ENCODE measurements at places on chromosomes 11 and 22.

DNA sequence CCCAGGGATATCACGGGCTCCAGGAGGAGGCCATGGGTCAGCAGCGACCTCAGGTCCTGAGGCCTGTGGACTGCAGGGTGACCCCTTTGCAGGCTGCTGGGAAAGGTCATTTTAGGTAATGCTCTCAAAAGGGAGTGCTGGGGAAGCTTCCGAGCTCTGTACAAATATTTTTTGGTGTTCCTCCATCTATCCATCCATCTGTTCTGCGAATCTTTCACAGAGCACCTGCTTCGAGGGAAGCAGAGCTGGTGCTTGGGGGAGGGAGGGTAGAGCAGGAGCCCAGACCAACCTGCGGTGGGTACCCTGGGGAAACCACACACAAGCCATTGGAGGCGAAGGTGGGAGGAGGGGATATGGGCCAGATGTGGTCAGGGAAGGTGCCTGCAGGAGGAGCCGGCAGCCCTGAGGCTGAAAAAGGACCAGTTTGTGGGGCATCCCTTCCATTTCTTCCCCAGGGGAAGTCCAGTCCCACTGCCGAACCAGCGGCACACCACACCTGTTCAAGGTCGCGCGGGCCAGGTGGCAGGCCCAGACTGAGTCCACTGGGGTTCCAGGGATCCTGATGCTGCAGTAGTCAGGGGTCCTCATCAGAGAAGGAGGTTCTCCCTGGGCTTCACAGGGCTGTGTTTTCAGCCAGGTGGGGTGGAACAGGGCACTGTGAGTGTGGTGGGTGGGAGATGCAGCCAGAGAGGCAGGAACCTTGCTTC, 13.1 kb downstream of the GNAZ start:
- DNase-seq, result peak; percentile 58

- DNase-seq, result no peak
Measured at GRCh38 chr11:76313271-76313670, 67.7 kb downstream of the THAP12 start.

GRCh38 chr22:39563571-39564428, 6.8 kb upstream of the CACNA1I start:
- DNase-seq, result no peak

DNA sequence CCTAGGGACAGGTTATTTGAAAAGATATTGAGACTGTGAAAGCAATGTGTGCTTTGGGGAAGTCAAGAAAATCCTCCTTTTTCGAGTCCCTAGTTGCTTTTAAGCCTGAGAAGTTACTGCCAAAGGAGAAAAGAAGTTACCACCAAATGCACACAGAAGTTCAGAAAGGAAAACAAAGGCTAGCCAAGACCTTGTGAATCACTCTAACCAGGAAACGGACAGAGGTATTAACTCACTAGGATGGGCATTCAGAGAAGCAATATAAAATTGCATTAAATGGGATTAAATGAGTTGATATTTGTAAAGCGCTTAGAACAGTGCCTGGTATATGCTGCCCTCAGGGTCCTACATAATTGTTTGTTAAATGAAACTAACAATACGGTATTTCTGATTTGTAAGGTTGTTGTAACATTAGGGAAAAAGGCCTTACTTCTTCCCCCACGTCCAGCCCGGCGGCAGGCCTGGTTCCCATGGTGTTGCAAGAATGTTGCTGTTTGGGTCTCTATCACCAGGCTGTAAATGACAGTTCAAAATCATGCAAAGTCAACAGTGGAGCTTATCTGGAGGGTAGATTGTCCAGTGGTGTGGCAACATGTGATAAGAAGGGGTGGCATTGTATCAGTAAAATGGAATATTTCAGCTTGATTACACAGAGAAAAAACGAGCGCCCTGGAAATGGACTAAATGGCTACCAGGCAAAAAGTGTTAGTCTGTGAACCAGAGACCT, 7.1 kb downstream of the TMA7B start:
- no peak for DNase-seq

DNA sequence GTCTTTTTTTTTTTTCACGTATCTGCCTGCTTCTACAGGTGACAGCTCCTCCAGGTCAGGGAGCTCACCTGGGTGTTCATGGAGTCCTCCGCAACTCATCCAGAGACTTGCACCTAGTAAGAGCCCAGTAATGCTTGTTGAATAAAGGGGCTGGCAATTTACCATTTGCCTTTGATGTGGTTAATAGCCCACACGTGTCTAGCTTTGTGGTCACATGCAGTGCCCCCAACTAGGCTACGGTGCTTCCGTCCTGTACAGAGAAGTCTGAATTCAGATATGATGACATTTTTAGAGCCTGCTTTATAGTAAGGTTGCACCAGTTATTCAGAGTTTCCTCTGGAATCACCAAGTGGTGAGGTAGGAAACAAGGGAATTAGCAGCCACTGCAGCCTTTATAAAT, 199.4 kb upstream of the MTMR2 start:
- DNase-seq, result no peak

DNA sequence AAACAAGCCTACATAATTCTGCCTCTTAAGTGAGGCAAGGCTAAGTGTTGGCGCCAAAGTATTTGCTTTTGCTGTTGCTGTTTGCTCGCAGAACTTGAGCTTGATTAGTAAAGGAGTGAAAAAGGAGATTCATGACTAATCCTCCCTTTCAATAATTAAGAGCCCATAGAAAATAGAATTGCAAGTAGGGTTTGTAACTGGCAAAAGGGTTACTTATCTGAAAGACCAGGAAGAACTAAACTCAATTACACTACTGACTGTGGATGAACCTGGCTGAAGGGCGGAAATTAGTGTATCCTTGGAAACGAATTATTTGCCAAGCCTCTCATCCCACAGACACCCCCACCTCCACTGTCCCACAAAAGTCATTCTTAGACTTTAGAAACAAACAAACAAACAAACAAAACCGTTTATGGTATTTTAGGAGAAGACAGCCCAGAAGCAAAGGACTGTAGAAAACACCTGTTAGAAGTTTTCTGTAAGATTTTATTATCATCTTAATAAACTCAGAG, 411 bp upstream of the EXPH5 start:
- DNase-seq, result no peak

GRCh38 chr22:46390652-46391301, 55.3 kb downstream of the TRMU start:
- peak; percentile 39 for DNase-seq

DNA sequence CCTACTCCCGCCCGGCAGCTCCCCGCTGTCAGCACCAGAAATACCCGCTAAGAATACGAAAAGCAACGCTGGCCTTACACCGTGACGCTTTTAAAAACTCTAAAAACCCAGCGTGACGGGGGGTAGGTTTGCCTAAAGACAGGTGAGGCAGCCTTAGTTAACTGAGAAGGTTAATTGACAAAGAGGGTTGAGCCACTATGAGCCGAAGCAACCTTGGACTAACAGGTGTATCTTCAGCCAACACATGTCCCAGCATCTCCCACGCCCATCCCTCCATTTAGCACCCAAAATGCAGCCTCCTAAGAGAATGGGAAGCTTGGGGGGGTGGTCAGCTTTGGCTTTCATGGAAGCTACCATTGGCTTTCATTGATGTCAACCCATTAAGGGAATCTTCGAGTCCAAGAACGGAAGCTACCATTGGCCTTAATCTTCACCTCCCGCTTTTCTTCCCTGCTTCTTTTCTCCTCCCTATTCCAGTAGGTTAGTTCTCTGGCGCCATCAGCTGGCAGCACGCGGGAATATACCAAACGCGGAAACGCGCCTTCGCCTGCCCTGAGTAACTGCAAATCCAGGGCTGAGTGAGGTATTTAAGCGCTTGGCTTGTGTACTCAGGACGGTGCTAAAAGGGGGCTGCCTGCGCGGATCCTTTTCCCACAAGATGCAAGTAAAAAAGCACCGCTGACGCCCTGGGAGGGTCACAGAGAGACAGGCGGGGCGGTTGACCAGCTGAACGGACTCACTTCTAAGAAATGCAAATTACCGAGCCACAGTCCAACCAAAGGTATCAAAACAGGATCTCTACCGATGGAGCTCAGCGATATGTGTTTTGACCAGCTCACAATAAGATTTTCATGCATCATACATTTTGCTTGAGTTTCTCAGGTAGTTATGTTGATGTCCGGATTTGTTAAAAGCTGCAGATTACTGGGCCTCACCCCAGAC, 38.5 kb upstream of the GLYATL1 start:
- peak; percentile 59 for DNase-seq

GRCh38 chr22:30371981-30372380, 15.2 kb downstream of the CCDC157 start:
- no peak for DNase-seq

DNA sequence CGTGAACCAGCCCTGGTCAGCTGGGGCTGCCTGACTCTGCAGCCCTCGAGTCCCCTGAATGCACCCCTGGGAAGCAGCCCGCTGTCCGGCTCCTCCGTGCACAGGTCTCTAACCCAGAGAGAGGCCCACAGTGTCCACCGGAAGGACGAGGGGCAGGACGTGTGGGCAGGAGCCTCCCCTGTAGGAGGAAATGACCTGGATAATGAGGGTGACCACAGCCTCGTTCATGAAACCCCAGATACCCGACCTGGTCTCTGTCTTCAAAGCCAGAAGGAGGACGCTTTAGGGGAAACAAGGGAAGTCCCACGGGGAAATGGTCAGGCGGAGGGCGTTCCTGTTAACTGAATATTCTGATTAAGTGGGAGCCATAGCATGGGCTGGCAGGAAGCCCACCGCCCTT, 23.3 kb downstream of the LIF start:
- no peak for DNase-seq

- peak; percentile 36 for DNase-seq
Measured at GRCh38 chr11:94676814-94677213, 91.3 kb upstream of the AMOTL1 start.

DNA sequence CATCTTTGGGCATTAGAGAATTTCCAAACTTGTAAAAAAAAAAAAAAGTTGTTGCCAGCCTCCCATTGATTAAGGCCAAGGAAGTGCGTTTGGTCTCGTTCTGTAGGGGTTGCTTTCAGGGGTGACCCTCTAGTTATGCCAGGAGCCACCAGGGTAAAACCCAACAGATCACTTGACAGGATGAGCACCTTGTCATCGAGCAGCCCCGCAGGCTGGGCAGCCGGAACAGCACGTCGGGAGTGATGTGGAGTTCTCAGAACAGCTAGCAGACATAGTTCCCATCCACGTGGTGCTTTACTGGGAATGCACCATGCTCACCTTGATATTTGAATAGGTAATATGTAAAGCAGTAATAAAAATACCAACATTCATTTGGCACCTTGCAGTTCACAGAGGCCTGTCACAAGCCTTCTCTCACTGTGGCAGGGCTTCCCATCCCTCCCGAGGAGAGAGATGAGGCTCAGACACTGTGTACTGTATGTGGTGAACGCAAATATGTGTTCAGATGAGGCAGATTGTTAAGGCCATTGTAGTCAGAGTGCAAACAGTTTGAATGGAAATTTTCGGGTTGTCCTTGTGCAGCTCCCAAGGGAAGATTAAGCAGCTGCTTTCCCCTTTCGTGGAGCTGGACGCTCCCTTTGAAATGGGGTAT, 70.9 kb upstream of the SORL1-AS1 start:
- DNase-seq, result no peak

- DNase-seq, result peak; percentile 31
Measured at GRCh38 chr11:109040303-109040702, 375.4 kb downstream of the DDX10 start.

GRCh38 chr22:31378123-31378522, 21.3 kb upstream of the DRG1 start:
- no peak for DNase-seq

DNA sequence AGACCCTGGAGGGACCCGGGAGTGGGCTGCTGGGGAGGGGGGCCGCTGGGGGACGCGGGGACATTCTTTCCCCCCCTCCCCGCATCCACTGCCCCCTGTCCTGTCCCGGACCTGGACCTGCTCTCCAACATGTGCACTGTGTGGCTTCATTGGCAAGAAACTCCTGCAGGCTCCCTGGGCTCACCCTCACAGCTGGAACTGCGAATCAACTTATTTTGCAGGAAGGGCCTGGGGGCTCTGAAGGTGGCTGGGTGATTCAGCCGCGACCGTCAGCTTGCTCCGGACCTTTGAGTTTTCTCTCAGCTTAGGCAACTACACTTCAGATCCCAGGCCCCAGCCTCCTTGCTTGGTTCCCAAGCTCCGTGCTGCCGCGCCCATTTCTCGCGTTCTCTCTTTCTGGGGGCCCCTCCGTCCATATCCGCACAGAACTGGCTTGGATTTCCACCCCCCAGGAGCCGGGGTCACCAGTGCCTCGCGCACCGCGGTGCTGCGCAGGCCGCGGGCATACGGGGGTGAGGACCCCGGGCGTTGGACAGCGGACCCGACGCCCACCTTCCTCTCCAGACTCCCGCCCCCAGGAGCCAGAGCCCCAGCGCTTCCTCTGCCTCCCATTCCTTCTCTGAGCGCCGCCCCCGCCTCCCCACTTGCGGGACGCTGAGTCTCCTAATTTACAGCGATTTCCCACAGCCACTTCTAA, 471 bp upstream of the AHNAK start:
- DNase-seq, result no peak

GRCh38 chr22:43821606-43822425, 9.7 kb upstream of the EFCAB6 start:
- DNase-seq, result no peak

- no peak for DNase-seq
Measured at GRCh38 chr11:95242091-95242844, 11.3 kb upstream of the SESN3 start.

GRCh38 chr11:11663907-11664306, 42.1 kb upstream of the GALNT18 start:
- no peak for DNase-seq

DNA sequence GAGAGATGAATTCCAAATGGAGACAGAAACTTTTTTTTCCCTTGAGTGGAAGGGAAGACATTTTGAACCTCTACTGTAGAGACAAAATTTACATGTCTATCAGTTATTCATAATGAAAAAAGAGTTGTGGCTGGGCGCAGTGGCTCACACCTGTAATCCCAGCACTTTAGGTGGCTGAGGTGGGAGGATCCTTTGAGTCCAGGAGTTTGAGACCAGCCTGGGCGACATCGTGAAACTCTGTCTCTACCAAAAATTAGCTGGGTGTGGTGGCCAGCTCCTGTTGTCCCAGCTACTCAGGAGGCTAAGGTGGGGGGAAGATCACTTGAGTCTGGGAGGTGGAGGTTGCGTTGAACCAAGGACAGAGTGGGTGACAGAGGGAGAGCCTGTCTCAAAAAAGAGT, 4.1 kb downstream of the EED start:
- no peak for DNase-seq

DNA sequence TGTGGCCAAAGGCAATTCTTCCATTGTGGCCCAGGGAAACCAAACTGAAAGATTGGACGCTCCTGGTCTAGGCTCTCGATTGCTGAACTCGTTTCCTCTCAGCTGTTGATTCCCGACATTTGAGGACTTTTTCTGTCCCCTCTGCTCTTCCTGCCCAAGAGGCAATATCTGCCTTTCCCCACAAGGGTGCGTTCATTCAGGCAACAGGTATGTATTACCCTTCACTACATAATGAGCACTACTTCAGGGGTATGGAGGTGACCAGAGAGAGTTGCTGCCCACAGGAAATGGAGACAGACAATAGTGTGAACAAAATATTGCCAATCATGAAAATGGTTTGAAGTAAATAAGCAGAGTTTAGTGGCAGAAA, 8.2 kb downstream of the PTH start:
- peak; percentile 44 for DNase-seq

GRCh38 chr11:33530815-33531214, 169.8 kb downstream of the C11orf91 start:
- DNase-seq, result no peak

Data from K562 (cell line).